HEK293T (cell line): ENCODE measurements at places on chromosomes 12 and 14.

DNA sequence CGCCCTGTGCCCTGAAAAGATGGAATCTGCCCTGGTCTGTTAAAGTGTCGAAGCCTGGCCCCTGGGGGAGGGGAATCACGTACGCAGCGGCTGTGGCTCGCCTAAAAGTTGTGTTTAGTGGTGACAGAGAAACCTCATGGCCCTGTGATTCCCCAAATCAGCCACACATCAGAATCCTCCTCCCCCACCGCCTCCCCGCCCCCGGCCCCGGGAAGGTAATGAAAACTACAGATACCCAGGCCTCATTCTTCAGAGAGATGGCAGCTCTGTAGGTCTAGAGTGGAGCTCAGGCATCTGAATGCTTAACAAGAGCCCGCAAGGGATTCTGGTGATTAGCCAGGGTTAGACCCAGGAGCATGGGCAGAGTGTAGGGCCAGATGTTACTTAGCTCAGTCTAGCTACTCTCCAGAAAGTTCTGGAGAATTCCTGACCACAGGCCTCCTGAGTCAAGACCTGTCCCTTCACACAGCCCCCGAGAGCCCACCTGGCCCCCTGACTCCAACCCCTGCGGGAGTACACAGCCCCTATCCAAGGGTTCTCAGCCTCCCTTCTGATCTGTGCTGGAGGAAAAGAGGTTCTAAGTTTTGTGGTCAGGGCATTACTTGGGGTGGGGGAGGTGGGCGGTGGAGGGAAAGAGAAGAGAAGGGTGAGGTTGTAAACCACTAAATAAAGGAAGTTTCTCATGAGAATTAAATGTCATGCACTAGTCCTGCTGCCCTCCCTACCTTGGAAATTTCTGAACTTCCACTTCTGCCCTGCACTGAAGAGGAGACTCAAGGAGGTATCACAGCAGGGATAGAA is 114.8 kb downstream of the PLXNC1 start:
- no peak for DNase-seq

DNA sequence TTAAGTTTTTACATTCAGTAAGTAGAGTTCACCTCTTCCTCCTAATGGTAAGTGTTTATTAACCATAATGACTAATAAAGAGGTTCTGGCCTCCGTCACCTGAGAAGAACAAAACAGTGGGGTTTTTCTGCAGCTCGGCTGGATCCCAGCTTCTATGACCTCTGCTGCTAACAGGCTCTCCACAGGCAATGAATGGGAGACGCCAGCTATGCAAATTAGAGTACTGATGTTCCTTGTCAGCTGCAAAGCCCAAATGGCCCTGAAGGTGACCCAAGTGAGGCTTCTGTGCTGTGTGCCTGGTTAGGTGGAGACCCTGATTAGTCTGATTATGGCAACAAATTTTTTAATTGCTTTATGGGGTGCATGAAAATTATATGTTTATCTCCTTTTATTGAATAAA is 218.1 kb downstream of the APAF1 start:
- no peak for DNase-seq

GRCh38 chr12:119602734-119603094 is 9.1 kb downstream of the TMEM233 start:
- DNase-seq, result peak; percentile 44

GRCh38 chr12:45666816-45667215 is 62.7 kb upstream of the ARID2 start:
- no peak for DNase-seq

DNA sequence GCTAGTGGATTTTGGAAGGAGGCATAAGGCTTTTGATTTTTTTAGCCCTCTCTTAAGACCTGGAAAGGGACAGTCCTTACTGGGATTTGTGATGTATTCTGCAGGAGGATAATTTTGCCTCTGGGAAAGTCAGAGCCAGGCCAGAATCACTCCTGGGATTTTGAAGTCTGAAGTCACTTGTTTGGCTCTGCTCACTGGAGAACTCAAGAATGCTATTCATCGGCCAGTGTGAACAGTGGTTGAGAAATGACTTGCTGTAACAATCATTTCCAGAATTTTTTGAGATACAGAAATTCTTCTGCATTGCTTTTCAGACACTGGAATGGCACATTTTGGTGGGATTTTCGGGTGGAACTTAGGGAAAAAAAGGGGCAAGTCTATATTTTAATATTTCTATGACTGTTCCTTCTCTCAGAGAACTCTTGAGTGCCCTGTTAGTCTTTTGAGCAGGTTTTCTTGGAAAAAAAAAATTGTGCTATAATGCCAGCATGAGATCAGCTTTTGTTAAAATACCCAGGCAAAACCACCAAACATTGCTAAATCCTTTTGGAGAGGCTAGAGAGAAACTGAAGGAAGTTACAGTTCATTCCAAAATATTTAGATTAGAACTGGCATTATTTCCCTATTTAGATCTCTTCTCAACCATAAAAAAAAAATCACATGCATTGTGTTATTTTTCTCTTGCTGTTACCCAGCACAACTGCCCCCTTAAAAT is 26.1 kb upstream of the BHLHE41 start:
- DNase-seq, result no peak

- DNase-seq, result no peak
Measured at GRCh38 chr14:88919502-88919901, 95.1 kb downstream of the TTC8 start.

DNA sequence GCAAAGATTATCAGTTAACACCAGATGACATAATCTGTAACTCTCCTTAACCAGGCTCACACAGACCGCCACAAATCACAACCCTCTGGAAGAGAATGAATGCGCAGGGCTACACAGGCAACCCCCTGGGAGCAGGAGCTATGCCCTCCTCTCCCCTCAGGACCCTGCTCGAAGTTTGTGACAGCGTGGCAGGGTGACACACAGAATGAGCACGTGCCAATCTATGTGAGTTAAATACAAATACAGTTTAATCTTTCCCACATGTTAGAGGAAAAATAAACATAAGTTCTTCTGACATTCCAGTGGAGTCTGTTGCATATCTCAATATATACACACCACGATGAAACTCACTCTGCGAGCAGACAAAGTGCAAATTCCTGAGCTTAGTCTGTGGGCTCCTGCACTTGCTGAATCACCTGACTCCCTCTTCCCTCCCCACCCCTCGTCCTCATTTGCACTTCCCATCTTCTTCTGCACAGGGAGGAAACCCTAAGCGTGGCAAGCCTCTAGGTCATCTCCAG is 37.6 kb downstream of the BCAT1 start:
- no peak for DNase-seq

DNA sequence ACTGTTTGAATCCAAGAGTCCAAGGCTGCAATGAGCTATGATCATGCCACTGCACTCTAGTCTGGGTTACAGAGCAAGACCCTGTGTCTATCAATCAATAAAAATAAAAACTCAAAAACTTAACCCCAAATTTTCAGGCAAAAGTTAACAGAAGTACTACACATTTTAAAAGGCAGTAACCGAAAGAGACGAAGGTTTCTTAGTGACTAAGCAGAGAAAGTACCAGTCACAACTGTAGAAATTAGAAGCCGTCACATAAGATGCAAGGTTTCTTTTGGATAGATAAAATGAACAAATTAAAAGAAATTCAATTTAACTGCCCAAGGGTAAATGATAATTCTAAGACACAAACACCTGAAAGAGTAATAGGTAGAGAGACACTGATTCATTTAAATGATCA is 103.5 kb downstream of the MED13L start:
- no peak for DNase-seq

GRCh38 chr14:35433826-35434225 is 29.3 kb upstream of the NFKBIA start:
- no peak for DNase-seq

DNA sequence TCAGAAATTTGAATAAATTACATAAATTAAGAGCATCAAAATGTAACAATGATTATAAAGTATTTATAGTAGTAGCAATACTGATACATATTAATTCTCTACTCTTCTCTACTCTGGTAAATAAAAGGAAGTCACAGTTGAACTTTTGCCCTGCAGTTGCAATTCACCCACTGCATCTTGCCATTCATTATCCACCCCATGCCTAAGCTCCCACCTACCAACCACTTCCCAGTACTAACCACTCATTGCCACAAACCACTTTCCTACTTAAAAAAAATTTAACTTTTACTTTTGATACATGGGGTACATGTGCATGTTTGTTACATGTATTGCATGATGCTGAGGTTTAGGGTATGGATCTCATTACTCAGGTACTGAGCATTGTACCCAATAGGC is 174.0 kb downstream of the RASSF9 start:
- no peak for DNase-seq

DNA sequence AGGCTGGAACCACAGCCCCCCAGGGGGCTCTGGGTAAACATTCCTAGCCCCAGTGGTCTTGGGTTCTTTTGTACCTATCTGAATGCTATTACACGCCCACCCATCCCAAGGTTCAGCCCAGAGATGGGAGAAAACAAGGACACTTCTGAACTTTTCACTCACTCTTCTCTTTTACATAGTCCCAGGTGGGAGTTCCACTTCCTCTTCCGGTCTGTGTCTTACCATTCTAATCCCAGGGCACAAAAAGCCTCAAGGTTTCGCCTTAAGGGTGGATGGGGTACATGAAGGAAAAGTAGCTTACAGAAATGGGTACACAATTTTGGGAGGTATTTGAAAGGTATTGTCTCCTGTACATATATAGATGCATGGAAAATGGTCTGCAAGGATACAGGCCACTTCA is 79.0 kb downstream of the TMEM30B start:
- DNase-seq, result no peak

- no peak for DNase-seq
Measured at GRCh38 chr12:114703060-114703493, 19.1 kb upstream of the TBX3 start.

DNA sequence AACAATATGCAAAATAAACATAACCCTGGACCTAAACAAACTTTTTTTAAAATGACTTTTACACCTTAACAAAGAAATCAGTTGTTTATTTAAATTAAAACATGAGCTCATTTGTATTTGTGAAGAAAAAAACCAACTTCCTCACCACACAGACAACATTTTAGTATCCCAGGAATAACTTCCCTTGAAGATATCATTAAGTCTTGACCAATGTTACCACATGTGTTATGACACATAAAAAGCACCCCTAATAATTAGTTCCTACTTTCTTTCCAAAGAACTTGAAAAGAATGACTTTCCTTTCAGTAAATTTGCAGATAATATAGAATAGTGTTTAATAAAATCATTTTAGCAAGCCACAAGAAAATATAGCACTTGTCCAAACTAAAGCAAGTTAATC is 42.4 kb downstream of the DUSP16 start:
- DNase-seq, result no peak

DNA sequence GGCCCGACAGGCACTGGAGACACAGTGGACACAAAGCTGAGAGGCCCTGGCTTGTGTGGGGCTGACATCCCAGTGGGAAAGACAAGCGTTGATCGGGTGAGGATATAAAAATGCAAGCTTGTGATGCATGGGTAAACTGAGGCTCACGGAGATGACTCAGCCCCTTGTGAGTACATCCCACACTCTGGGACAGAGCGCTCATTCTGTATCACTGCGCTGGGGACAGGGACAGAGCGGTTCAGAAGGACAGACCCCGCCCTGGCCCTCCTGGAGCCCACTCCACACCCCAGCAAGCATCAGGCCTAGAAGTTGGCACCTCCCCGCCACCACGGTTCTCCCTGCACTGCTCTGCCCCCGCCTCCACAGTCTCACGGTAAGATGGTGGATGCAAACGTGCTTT is 156.3 kb downstream of the PIWIL1 start:
- DNase-seq, result no peak

GRCh38 chr12:119157528-119157927 is 21.2 kb upstream of the HSPB8 start:
- DNase-seq, result no peak

GRCh38 chr14:28143316-28143715 is 623.3 kb upstream of the FOXG1 start:
- no peak for DNase-seq

GRCh38 chr14:94476023-94476422 is at the start of gene SERPINA9:
Gene SERPINA9 (minus strand): TSS chr14:94476197. CDS start chr14:94469840, 6,357 bp downstream.
- DNase-seq, result no peak

GRCh38 chr12:93766796-93767523 is 89.8 kb downstream of the CRADD start:
- peak; percentile 34 for DNase-seq

GRCh38 chr12:89439941-89440340 is 84.7 kb downstream of the GALNT4 start:
- no peak for DNase-seq

- DNase-seq, result no peak
Measured at GRCh38 chr14:35242599-35243311, 49.4 kb upstream of the PSMA6 start.

DNA sequence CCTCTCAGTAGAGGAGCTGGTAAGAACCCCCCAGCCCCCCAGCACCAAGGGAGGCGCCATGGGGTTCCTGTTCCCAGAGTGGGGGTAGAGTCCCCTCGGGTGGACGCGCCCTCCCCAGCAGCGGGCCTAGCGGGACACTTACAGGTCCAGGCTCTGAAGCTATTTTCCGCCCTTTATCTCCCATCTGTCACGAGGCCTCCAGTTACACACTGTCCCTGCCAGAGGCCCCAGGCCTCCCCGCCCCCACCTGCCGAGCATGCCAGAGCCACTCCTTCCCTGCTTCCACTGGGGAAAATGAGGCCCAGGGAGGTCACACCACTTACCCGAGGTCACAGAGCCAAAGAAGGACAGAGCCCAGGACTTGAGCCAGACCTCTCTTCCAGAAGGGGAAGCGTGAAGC is 3.1 kb downstream of the C14orf180 start:
- DNase-seq, result no peak

- no peak for DNase-seq
Measured at GRCh38 chr14:99330316-99331240, 58.6 kb upstream of the BCL11B start.

- no peak for DNase-seq
Measured at GRCh38 chr12:4135919-4136605, 137.5 kb upstream of the CCND2 start.

DNA sequence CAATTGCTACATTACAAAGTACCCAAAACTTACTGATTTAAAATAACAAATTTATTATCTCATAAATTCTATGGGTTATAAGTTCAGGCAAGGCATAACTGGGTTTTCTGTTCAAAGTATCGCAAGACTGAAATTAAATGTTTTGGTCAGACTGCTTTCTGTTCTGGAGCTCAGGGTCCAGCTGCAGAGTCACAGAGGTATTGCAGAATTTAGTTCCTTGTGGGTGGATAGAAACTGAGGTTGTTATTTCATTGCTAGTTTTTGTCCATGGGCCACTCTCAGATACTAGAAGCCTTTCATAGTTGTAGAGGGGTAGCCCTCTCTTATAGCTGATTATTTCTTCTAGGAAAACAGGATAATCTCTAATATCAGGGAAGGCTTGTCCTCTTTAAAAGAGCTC is 467.9 kb downstream of the TRHDE start:
- no peak for DNase-seq

DNA sequence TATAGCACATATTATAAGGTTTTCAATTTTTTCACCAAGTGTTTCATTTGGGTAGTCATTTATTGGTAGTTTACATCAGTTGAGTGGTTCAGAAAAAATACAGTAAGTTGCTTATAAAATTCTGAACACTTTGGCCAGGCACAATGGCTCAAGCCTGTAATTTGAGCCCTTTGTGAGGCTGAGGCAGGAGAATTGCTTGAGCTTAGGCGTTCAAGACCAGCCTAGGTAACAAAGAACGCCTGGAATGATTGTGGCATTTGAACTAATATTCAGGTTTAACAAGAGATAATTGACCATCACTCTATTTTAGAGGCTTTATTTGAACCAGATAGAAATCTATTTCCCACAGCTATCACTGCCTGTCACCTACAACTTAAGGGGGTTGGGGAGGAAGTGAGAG is 22.7 kb downstream of the HIF1A start:
- no peak for DNase-seq
